ENCODE measurements at places on chromosomes 16 and 17.

- peaks cover 22% of the 10 kb centered on the region for H3K36me3 ChIP-seq
- no peaks in the 10 kb centered on the region for H3K27me3 ChIP-seq
- DNase-seq, result no peak
- no peak overlapping the region for H3K27ac ChIP-seq
These were observed 8.2 kb downstream of the CANT1 start for GRCh38 chr17:79001190-79002020.

- no peak overlapping the region for H3K4me3 ChIP-seq
- no peak for DNase-seq
- no peaks in the 10 kb centered on the region for H3K27me3 ChIP-seq
- H3K36me3 ChIP-seq, result no peaks in the 10 kb centered on the region
- H3K27ac ChIP-seq, result no peak overlapping the region
These were observed 185.0 kb upstream of the ZNF469 start for GRCh38 chr16:88197481-88198456.

DNA sequence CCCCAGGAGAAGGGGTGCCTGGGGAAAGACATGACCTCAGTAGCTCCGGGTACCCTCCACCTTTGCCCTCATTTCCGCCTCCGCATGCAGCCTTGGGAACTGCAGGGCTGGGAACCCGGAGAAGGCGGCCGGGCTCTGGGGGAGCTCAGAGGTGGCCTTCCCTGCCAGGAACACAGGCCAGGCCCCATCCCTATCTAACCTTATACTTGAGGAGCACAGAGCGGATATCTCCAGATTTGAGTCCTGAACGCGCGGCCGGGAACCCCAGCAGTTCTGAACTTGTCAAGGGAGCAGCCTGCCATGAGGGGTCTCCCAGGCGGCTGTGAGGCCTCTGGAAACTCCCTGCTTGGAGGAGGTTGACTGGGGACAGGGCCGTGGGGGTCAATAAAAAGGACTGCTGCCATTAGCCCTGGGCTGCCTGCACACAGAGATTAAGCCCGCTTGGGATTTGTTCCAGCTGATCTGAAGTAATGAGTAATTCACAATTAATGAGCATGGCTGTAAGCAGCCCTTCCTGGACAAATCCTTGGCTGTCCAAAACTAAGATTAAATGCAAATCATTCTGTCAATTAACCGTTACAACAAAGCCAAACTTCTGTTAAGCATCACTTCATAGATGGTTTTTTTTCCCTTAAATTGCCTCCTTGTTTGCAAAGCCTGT is 26.3 kb upstream of the METRNL start:
- H3K27ac ChIP-seq, result no peak overlapping the region
- no peaks in the 10 kb centered on the region for H3K27me3 ChIP-seq
- DNase-seq, result no peak
- H3K4me3 ChIP-seq, result no peak overlapping the region
- no peaks in the 10 kb centered on the region for H3K36me3 ChIP-seq

DNA sequence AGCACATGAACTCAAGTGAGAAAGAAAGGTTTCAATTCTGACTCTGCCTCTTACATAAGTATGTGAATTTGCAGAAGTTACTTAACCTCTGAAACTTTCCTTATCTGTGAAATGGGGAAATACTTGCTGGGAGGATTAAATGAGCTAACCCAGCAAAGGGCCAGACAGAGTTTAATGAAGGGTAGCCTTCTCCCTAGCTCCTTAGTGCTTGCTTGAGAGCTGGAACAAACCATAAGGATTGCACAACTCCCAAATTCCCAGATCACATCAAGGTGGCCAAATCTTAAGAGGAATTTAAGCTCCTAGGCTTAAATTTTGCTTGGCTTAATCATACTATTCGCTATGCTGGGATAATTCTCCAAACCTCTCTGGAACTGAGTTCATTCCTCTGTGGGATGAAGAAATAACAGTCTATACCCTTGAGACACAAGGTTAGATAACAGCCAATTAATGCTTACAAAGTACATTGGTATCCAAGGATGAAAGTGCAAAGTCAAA is 11.8 kb upstream of the WSB1 start:
- no peak for DNase-seq
- H3K27ac ChIP-seq, result no peak overlapping the region
- no peaks in the 10 kb centered on the region for H3K27me3 ChIP-seq
- no peaks in the 10 kb centered on the region for H3K36me3 ChIP-seq

DNA sequence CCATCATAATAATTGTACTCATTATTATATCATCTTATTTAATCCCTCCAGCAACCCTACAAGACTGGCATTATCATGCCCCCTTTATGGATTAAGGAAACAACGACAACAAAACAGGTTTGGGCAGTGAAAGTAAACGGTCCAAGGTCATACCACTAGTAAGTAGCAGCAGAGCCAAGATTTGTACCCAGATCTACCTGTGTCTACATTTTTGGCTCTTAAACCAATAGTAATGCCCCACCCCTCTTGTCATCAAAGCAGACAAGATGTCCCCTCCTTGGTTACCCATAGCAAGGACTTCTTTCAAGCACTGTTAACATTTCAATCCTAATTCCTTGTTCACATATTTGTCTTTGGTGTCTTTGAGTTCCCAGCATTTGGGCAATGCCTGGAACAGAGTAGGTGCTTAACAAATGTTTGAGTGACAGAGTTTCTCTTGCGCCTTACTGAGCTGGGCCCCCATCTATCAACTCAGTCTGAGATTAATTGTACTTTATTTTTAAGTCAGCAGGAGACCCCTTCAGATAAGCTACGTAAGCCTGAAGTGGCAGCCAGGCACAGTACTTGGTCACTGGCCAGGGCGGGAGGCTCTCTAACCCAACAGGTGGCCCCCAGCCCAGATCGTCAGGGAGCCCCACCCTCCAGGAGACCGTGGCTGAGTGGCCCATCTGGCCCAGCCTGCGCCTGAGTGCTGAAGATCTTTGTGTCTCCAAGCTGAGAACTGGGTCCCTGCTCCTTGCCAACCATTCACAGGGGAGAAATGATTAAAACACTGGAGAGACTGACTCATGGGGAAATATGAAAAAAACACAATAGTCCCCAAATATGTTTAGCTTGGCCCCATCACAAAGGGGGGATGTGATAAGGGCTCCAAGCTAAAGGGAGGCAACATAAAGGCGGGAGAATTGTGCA is 75.8 kb downstream of the AXIN2 start:
- H3K4me1 ChIP-seq, result no peaks in the 10 kb centered on the region
- H3K4me3 ChIP-seq, result no peak overlapping the region
- no peaks in the 10 kb centered on the region for H3K36me3 ChIP-seq
- no peak for DNase-seq
- no peak overlapping the region for H3K27ac ChIP-seq

DNA sequence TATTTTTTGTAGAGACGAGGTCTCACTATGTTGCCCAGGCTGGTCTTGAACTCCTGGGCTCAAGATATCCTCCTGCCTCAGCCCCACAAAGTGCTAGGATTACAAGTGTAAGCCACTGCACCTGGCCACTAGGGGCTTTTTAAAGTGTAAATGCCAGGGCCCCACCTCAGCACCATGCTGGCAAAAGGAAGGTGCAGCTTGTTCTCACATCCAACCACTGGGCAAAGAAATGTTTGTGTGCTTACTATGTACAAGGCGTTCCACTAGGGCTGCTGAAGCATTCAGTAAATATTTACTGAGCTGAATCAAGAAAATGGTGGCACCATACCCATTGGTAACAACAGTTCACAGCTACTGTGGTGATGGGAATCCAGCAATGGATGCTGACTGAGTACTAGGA is 22.6 kb downstream of the COG1 start:
- no peaks in the 10 kb centered on the region for H3K27me3 ChIP-seq
- H3K27ac ChIP-seq, result no peak overlapping the region
- no peak overlapping the region for H3K4me3 ChIP-seq
- H3K4me1 ChIP-seq, result no peaks in the 10 kb centered on the region

DNA sequence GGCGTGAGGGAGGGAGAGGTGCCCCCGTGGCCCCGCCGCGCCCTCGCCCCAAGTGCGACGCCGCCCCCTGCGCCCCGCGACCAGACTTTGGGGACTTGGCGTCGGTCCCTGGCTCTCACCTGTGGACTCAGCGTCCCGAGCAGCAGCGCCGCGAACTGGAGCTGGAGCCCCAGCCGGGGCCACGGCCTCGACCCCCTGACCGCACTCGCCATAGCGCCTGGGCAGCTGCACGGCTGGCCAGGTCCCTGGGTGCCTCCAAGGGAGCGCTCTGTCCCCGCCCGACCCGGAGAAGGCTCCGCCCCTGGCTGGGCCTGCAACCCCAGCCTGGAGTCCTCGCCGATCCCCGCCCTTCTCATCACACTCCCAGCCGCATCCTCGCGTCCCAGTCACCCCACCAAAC is at the start of gene ERN2:
TSS of gene ERN2 (minus strand) at position 247 of the 400 bp plus-strand sequence. CDS start at position 212, 35 bp downstream.
- no peak within 1 kb of the TSS for H3K4me3 ChIP-seq
- no peak within 1 kb of the TSS for H3K27ac ChIP-seq
- no peaks in the 10 kb centered on the region for H3K36me3 ChIP-seq
- no peak for DNase-seq
- H3K27me3 ChIP-seq, result peaks cover 7% of the 10 kb centered on the region
- no peaks in the 10 kb centered on the region for H3K4me1 ChIP-seq

DNA sequence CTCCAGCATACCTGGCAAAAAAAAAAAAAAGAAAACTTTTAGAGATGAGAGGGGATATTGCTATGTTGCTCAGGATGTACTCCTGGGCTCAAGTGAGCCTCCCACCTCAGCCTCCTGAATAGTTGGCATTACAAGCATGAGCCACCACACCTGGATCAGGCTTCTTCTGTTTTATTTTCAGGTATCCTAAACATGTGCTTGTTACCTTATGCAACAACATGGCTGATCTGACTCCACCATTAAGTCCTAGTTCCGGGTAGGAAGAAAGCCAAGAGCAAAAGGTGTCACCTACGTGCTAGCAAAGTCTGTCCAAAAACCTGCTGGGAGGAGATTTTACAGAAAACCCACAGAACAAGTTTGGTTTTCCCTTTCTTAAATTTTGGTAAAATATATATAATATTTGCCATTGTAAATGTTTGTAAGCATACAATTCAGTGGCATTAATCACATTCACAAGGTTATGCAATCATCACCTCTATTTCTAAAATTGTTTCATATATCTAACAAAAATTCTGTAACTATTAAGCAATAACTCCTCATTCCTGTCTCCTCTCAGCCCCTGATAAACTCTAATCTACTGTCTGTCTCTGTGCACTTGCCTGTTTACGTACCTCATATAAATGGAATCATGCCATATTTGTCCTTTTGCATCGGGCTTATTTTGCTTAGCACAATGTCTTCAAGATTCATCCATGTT is 9.1 kb upstream of the CACNG3 start:
- peaks cover 4% of the 10 kb centered on the region for H3K27me3 ChIP-seq
- no peaks in the 10 kb centered on the region for H3K4me1 ChIP-seq
- no peaks in the 10 kb centered on the region for H3K36me3 ChIP-seq

DNA sequence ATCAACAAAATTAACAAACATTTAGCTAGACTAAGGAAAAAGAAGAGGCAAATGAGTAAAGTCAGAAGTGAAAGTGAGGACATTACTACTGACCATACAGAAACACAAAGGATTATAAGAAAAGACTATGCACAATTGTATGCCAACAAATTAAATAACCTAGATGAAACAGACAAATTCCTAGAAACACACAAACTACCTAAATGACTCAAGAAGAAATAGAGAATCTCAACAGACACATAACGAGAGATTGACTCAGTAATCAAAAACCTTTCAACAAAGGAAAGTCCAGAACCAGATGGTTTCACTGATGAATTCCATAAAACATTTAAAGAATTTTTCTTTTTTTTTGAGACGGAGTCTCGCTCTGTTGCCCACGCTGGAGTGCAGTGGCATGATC is 35.7 kb upstream of the MYLK3 start:
- no peak overlapping the region for H3K4me3 ChIP-seq
- no peaks in the 10 kb centered on the region for H3K27me3 ChIP-seq
- DNase-seq, result no peak

DNA sequence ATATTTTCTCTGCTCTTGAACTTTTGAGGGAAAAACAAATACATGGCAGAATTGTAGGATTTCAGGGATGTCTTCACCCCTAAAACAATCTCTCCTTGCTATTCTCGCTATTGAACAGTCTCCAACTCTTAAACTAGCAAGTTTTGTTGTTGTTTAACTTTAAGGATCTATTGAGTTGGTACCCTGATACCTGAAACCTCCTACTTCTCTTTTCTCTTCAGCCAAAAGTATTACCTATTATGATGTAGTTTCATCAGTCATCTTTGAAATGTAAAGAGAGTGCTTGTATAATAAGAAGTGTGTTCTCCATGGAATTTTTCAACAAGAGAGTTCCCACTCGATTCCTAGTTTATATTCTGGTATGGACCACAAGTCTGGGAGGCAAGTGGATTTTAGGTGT is 211.6 kb upstream of the TBX2 start:
- no peak for DNase-seq
- no peaks in the 10 kb centered on the region for H3K27me3 ChIP-seq
- no peaks in the 10 kb centered on the region for H3K36me3 ChIP-seq
- H3K4me3 ChIP-seq, result no peak overlapping the region

GRCh38 chr16:15649727-15650018 is 372 bp upstream of the NDE1 start:
- H3K27ac ChIP-seq, result peak overlapping the region; percentile 87
- H3K4me3 ChIP-seq, result peak overlapping the region; percentile 93
- peaks cover 13% of the 10 kb centered on the region for H3K4me1 ChIP-seq
- H3K27me3 ChIP-seq, result no peaks in the 10 kb centered on the region
- peak; percentile 16 for DNase-seq

- no peaks in the 10 kb centered on the region for H3K4me1 ChIP-seq
- DNase-seq, result no peak
- H3K36me3 ChIP-seq, result no peaks in the 10 kb centered on the region
- no peaks in the 10 kb centered on the region for H3K27me3 ChIP-seq
These were observed 1.4 kb downstream of the SLC4A1 start for GRCh38 chr17:44266402-44267164.

GRCh38 chr17:28270926-28271325 is 48.1 kb upstream of the TMEM97 start:
- no peak overlapping the region for H3K27ac ChIP-seq
- no peak for DNase-seq
- no peak overlapping the region for H3K4me3 ChIP-seq
- H3K4me1 ChIP-seq, result no peaks in the 10 kb centered on the region
- H3K27me3 ChIP-seq, result no peaks in the 10 kb centered on the region
- H3K36me3 ChIP-seq, result no peaks in the 10 kb centered on the region

DNA sequence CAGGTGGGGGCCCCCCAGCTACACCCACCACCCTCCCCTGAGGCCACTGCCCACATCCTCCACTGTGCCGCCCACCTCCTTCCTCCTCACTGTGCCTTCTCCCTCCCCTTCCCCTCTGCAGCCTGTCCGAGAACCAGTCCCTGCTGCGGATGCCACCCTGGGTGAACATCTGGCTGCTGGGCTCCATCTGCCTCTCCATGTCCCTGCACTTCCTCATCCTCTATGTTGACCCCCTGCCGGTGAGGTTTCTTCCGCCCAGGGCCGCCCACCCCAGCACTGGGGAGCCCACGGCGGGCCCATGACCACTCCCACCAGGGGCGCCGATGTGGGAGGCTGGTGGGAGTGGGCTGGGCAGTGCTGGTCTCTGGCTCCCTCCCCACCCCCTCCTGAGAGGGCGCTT is 22.1 kb downstream of the RABEP2 start:
- no peak overlapping the region for H3K4me3 ChIP-seq

DNA sequence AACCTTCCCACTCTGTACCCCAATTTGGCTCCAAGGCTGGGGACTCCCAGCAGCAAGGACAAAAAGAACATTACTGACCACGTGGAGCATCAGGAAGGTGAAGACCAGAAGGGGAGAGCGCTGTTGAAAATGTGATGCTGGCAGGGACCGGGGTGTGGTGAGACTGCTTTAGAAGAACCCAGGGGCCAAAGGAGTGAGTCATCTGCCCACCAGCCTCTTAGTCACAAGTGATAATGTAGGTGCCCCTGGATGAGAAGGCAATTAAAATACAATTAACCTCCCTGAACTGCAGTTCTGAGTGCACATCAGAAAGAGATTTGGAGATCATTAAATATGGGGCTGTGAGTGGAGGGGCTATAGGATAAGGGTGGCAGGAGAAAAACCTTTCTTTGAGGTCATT is 366.6 kb upstream of the CCL2 start:
- no peaks in the 10 kb centered on the region for H3K4me1 ChIP-seq
- H3K27ac ChIP-seq, result no peak overlapping the region
- H3K4me3 ChIP-seq, result no peak overlapping the region
- no peak for DNase-seq
- H3K36me3 ChIP-seq, result no peaks in the 10 kb centered on the region
- H3K27me3 ChIP-seq, result peaks cover 5% of the 10 kb centered on the region

Measured in A673 (cell line).